ENCODE measurements at places on chromosomes 3 and 15. TPM values are rescaled to one million over a fixed set of nuclear protein-coding genes. Genes with fewer than 3 reads are reported as not detected.

Gene MINAR1
- 0.04 TPM for polyA plus RNA-seq

Gene HIGD2B
- not detected for polyA plus RNA-seq

Gene COPG1
- polyA plus RNA-seq, result 42.7 TPM

Gene MUC20
- polyA plus RNA-seq, result 2.7 TPM

Gene WDR76
- 0.15 TPM for polyA plus RNA-seq

Gene FBLN2
- polyA plus RNA-seq, result 1.2 TPM

Gene KLF15
- 0.94 TPM for polyA plus RNA-seq

Gene OR4M2
- not detected for polyA plus RNA-seq

Gene CPN2
- polyA plus RNA-seq, result not detected

Gene ABCC5
- 22.7 TPM for polyA plus RNA-seq

Gene DNASE1L3
- not detected for polyA plus RNA-seq

Gene GOLGA8J
- not detected for polyA plus RNA-seq

Gene MAGEL2
- 0.98 TPM for polyA plus RNA-seq

Gene ZNF502
- polyA plus RNA-seq, result 2.6 TPM

Gene CAMK2N2
- 27.7 TPM for polyA plus RNA-seq

Gene DPPA2
- polyA plus RNA-seq, result not detected

Gene ZNF501
- 0.20 TPM for polyA plus RNA-seq

Gene SEC22C
- polyA plus RNA-seq, result 54.1 TPM

Gene AADACL2
- polyA plus RNA-seq, result not detected

Gene CCDC54
- polyA plus RNA-seq, result not detected

Gene SUSD5
- polyA plus RNA-seq, result 0.62 TPM

Gene CFAP91
- polyA plus RNA-seq, result 17.1 TPM

Gene C3orf52
- polyA plus RNA-seq, result not detected

Gene CP
- 0.85 TPM for polyA plus RNA-seq

Gene KLHL40
- polyA plus RNA-seq, result not detected

Gene ZNF662
- polyA plus RNA-seq, result 6.5 TPM

Gene PLCB2
- not detected for polyA plus RNA-seq
